ENCODE measurements at places on chromosomes 12 and 14. TPM values are rescaled to one million over a fixed set of nuclear protein-coding genes. Genes with fewer than 3 reads are reported as not detected.

GRCh38 chr12:50018154-50018553 lies 7.1 kb downstream of the RACGAP1 start:
- peaks cover 6% of the 10 kb centered on the region for H3K36me3 ChIP-seq
- peaks cover 7% of the 10 kb centered on the region for H3K4me1 ChIP-seq
- no peak overlapping the region for H3K4me3 ChIP-seq
- H3K27me3 ChIP-seq, result no peaks in the 10 kb centered on the region
- DNase-seq, result peak; percentile 82
- H3K27ac ChIP-seq, result peak overlapping the region; percentile 91

DNA sequence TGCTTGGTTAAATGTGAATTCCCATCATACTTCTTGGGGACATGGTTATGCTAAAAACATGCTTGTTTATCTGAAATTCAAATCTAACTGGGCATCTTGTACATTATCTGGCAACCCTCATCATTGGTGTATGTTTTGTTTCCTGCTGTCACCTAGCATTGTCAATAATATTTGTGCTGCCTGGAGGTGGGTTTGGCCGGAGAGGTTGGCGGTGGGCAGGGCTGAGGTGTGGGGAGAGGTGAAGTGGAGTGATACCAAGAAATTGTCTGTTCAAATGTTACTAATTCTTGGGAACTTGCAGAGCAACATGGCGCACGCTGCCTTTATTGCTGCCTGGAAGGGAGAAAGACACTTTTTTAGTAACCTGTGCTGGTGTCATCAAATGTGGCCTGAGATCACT lies 280.5 kb downstream of the VRK1 start:
- H3K27ac ChIP-seq, result no peak overlapping the region
- no peaks in the 10 kb centered on the region for H3K36me3 ChIP-seq
- H3K4me3 ChIP-seq, result no peak overlapping the region
- DNase-seq, result no peak

The ISM2 gene
- 0.09 TPM for total RNA-seq

DNA sequence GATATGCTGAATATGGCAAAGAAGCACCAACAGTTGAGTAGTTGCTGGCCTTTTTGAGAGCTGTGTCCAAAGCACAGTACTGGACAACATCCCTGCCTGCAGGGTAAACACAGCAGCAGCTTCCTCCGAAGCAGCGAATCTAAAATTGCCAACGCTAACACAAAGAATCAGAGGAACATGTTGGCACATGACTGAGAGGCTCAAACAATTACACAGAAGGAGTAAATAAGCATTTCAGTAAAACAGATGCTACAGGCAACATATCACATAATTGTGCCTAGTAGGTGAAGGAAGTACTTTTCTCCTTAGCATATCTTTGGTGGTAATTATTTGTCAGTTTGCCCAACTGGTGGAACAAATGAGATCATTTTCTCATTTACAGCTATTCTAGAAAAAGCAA lies 52.1 kb downstream of the KICS2 start:
- no peaks in the 10 kb centered on the region for H3K36me3 ChIP-seq
- H3K27me3 ChIP-seq, result no peaks in the 10 kb centered on the region
- no peaks in the 10 kb centered on the region for H3K4me1 ChIP-seq
- DNase-seq, result peak; percentile 15
- H3K4me3 ChIP-seq, result no peak overlapping the region

- peaks cover 8% of the 10 kb centered on the region for H3K4me1 ChIP-seq
- H3K4me3 ChIP-seq, result no peak overlapping the region
- no peaks in the 10 kb centered on the region for H3K27me3 ChIP-seq
- H3K36me3 ChIP-seq, result no peaks in the 10 kb centered on the region
Measured at GRCh38 chr12:82963956-82964355, 277.2 kb downstream of the TMTC2 start.

DNA sequence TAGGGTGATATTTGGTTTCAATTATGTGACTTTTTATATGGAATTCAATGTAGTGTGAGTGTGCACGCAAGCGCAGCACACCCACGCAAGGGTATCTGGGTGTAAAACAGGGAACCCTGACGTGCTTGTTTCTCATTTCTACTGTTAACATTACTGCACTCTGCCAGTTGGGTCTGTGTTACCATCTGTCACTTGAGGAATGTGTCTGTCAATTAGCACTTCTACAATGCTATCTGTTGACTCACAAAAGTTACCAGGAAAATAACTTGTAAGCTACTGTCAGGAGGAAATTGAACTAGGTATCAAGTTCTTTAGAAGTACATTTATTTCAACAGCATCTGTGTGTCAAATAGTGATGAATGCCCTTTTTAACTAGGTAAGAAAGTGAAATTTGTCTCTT lies 695.5 kb upstream of the LRFN5 start:
- H3K4me1 ChIP-seq, result no peaks in the 10 kb centered on the region
- no peaks in the 10 kb centered on the region for H3K36me3 ChIP-seq
- no peak overlapping the region for H3K4me3 ChIP-seq
- DNase-seq, result peak; percentile 11

DNA sequence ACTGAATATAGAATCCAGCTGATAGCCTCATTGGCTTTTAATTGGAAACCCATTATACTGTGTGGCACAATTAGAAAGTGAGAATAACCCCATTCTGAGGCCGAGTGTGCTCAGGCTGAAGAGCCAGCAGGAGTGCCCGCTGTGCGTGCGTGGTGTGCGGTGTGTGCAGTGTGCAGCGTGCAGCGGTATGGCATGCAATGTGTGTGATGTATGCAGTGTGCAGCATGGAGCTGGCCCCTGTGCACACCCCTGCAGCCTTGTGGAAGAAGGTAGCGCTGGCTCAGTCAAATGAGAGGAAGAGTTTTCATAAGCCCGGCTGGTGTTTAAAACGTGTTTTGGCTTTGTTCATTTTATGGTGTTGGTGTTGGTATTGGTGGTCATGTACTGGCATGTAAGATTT lies 22.9 kb downstream of the CKB start:
- H3K36me3 ChIP-seq, result peaks cover 68% of the 10 kb centered on the region
- DNase-seq, result no peak
- no peaks in the 10 kb centered on the region for H3K27me3 ChIP-seq

GRCh38 chr12:103841690-103842584 lies 903 bp upstream of the NT5DC3 start:
- H3K27me3 ChIP-seq, result peaks cover 3% of the 10 kb centered on the region
- peaks cover 18% of the 10 kb centered on the region for H3K4me1 ChIP-seq
- DNase-seq, result peak; percentile 38
- no peaks in the 10 kb centered on the region for H3K36me3 ChIP-seq
- peak overlapping the region; percentile 52 for H3K4me3 ChIP-seq
- peak overlapping the region; percentile 66 for H3K27ac ChIP-seq

- no peaks in the 10 kb centered on the region for H3K27me3 ChIP-seq
- no peak overlapping the region for H3K4me3 ChIP-seq
- no peaks in the 10 kb centered on the region for H3K36me3 ChIP-seq
- no peaks in the 10 kb centered on the region for H3K4me1 ChIP-seq
- H3K27ac ChIP-seq, result no peak overlapping the region
- no peak for DNase-seq
Measured at GRCh38 chr12:39070775-39071174, 165.4 kb upstream of the CPNE8 start.

DNA sequence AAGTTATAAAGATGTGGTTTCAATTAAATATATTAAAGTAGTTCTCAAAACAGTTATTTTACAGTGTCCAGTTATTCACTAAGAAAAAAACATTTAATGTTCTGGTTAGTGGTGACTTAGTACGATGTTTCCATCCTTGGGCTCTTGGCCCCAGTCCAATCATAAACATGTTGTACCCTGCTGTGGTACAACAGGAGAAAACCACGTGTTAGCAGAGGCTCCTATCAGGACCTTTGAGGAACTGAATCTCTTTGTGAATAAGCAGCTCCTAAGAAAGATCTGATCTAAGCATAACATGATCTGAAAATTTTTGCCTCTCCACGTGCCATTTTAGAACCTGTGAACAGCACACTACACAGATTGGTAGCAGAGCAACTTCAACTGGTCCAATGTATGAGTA lies 234.0 kb downstream of the SYT1 start:
- no peaks in the 10 kb centered on the region for H3K36me3 ChIP-seq
- H3K27me3 ChIP-seq, result no peaks in the 10 kb centered on the region
- H3K4me3 ChIP-seq, result no peak overlapping the region
- DNase-seq, result no peak

The PRDM4 gene
- total RNA-seq, result 16.6 TPM

DNA sequence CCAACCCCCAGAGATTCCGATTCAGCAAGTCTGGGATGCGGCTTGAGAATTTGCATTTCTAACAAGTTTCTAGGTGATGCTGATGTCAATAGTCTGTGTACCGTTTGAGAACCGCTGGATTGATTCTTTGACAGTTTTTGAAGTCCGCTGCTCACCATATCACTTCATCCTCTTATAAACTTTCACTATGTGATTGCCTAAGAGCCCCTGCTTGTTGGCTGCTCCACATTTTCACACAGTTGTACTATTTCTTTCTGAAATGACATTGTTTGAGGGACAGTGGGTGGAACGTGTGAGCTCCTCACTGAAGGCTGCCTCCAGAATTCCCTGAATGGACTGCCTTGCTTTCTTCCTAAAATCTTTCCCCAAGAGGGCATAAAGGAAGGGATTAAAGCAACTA lies 7.7 kb downstream of the C3AR1 start:
- no peaks in the 10 kb centered on the region for H3K4me1 ChIP-seq
- no peak overlapping the region for H3K4me3 ChIP-seq
- no peak overlapping the region for H3K27ac ChIP-seq
- no peaks in the 10 kb centered on the region for H3K27me3 ChIP-seq
- peaks cover 17% of the 10 kb centered on the region for H3K36me3 ChIP-seq

- no peak overlapping the region for H3K4me3 ChIP-seq
- H3K27me3 ChIP-seq, result no peaks in the 10 kb centered on the region
- H3K27ac ChIP-seq, result no peak overlapping the region
- no peak for DNase-seq
- H3K4me1 ChIP-seq, result peaks cover 21% of the 10 kb centered on the region
- H3K36me3 ChIP-seq, result peaks cover 43% of the 10 kb centered on the region
Measured at GRCh38 chr14:92555465-92556111, 42.0 kb downstream of the RIN3 start.

The NUDT14 gene
- total RNA-seq, result 21.9 TPM

- H3K4me1 ChIP-seq, result no peaks in the 10 kb centered on the region
- H3K27ac ChIP-seq, result no peak overlapping the region
- no peaks in the 10 kb centered on the region for H3K27me3 ChIP-seq
- H3K4me3 ChIP-seq, result no peak overlapping the region
Measured at GRCh38 chr14:61395115-61395725, 73.8 kb downstream of the PRKCH start.

DNA sequence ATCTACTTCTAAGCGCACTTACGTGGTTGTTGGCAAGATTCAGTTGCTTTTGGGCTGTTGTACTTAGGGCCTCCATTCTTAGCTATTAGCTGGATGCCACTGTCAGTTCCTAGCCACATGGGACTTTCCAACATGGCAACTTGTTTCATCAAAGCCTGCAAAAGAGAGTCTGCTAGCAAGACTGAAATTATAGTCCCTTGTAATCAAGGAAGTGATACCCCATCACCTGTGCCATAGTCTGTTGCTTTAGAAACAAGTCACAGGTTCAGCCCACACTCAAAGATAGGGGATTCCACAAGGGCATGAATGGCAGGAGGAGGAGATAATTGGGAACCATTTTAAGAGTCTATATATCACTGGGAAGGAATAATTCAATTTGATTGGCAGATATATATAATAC lies 27.1 kb upstream of the SLC17A8 start:
- H3K36me3 ChIP-seq, result peaks cover 11% of the 10 kb centered on the region
- H3K27me3 ChIP-seq, result no peaks in the 10 kb centered on the region
- no peak overlapping the region for H3K27ac ChIP-seq

DNA sequence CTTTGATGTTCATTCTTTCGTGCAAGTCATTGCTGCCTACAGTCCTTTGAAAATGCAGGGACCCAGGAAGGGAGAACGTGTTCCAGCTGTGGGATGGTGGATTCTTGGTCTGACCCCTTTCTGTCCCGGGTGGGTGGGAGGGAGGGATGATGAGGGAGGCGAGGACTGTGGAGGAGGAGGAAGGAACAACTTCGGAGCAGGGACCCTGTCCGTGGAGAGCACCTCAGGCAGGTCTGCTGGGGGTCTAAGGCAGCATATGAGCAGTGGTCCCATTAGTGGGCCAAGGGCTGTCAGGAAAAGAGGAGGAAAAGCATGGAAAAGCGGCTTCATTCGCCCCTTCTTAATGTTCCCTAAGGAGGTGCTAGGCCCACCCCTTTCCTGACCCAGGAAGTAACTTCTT lies 36.0 kb downstream of the CACNA2D4 start:
- H3K4me3 ChIP-seq, result no peak overlapping the region
- H3K36me3 ChIP-seq, result no peaks in the 10 kb centered on the region
- H3K27me3 ChIP-seq, result no peaks in the 10 kb centered on the region
- no peak overlapping the region for H3K27ac ChIP-seq

The LRRIQ1 gene
- total RNA-seq, result 0.53 TPM

The CD4 gene
- 3.1 TPM for total RNA-seq

The KLRK1 gene
- 0.44 TPM for total RNA-seq

DNA sequence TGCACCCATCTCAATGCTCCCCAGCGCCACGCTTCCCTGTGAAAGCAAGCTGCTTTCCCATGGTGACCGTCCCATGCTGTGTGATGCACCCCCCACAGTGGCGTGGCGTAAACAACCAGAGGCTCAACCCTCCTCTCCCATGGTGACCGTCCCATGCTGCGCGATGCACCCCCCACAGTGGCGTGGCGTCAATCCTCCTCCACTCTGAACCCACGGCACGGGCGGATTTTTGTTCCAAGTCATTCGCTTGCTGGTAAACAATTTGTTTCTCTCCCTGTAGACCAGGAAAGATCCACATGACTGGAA lies 8.9 kb downstream of the STX2 start:
- no peak overlapping the region for H3K27ac ChIP-seq
- H3K4me3 ChIP-seq, result no peak overlapping the region
- peaks cover 8% of the 10 kb centered on the region for H3K36me3 ChIP-seq
- no peaks in the 10 kb centered on the region for H3K27me3 ChIP-seq
- H3K4me1 ChIP-seq, result peaks cover 15% of the 10 kb centered on the region
- no peak for DNase-seq

DNA sequence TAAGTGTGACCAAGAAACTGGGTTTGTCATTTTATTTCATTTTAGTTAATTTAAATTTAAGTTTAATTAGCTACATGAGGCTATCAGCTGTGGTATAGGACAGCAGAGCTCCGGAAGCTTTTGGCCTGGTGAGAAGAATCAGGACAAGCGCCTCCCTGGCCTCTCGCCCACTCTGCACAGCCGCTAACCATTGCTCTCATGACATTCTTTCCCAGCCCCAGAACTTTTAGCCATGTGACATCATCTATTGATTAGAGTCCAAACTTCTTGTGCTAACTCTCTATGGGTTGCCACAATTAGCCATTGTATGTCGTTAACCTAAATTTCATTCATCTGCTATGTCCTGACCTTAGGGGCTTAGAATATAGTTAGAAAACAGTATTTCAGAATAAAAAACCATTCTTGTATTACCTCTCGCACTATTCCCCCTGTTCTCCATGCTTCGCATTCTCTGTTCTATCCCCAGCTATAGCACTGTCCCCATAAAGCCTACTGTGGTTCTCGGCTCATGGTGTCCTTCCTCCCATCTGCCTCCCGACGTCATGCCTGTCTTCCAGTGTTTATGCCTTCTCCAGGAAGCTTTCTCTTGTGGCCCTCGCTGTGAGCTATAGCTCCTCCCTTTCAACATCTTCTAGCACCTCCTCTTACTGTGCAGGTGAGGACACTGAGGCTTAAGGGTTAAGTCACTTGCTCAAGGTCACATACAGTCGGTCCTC lies 23.5 kb downstream of the SSH1 start:
- H3K4me1 ChIP-seq, result peaks cover 69% of the 10 kb centered on the region
- peaks cover 41% of the 10 kb centered on the region for H3K36me3 ChIP-seq
- H3K27me3 ChIP-seq, result no peaks in the 10 kb centered on the region
- no peak overlapping the region for H3K4me3 ChIP-seq
- DNase-seq, result peak; percentile 90

The SELPLG gene
- total RNA-seq, result 2.8 TPM
